ENCODE measurements at places on chromosomes 2 and 18.

DNA sequence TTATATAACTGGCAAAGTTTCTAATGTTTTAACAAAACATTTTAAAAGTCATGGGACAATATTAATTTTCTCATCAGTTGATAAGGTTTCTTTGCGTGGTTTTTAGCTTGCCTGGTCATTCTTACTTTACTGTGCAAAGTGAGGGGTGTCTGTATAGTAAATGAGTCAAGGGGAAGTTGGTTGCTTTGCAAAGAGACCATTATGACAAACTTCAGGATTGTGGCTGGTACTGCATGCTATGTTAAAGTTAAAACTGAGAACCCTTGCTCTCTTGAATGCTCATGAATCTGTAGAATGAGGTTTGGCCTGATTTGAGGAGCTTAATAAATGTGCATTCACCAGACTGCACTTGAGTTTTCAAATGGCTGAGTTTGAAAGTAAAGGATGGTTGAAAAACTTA lies 47.0 kb downstream of the COL4A4 start:
- DNase-seq = no peak

GRCh38 chr2:27807476-27807875 lies 36.0 kb downstream of the MRPL33 start:
- no peak for DNase-seq

DNA sequence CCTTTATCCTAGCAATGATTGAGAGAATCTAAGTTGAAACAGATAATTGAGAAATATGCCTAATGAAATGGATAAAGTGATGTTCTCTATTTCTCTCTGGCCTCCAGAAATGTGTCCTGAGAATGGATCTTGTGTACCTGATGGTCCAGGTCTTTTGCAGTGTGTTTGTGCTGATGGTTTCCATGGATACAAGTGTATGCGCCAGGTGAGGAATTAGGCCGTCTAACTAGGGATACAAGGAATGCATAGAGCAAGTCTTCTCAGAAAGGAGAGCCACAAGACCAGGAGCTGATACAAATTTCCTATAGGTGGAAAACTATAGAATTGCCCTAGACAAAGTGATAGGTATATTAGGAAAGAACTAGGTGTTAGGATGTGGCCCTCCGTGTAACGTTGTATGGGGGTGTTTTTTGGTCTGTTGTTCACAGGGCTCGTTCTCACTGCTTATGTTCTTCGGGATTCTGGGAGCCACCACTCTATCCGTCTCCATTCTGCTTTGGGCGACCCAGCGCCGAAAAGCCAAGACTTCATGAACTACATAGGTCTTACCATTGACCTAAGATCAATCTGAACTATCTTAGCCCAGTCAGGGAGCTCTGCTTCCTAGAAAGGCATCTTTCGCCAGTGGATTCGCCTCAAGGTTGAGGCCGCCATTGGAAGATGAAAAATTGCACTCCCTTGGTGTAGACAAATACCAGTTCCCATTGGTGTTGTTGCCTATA lies 592 bp upstream of the CAD start:
- DNase-seq = no peak

- no peak for DNase-seq
These were observed 139.7 kb downstream of the HRH4 start for GRCh38 chr18:24600076-24600654.

DNA sequence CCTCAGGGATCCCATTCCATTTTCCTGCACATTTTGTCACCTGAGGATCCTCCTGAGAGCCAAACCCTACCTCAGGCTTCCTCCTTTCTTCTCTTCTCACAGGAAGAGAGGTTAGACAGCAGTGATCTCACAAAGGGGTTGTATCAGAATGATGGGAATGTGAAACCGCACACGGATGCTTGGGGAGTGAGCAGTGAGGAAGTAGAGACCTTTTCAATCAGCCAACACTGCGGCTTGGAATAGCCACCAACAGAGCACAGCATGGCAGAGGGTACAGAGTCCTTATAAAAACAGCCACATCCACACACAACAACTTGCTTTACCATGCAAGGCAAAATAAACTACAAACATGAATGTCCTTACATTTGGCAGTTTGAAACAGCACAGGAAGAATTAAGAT lies 8.7 kb downstream of the TMEM182 start:
- DNase-seq = no peak

GRCh38 chr2:226086190-226086589 lies 686.7 kb downstream of the NYAP2 start:
- DNase-seq = no peak

DNA sequence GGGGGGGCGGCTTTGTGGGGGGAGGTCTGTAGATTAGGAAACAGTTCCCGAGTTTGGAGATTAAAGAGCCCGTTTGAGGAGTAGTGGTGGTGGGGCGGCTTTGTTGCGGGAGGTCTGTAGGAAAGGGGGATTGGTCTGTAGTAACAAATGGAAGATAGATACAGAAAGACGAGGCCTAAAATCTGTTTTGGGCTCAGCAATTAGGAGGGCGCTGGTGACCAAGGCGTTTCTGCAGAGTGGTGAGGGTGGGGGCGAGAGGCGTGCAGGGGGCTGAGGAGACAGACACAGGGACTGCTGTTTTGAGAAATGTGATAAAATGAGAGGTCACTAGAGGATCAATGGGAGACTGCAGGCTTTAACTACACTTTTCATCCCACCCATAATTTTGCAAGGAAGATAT lies 1.6 kb upstream of the ADNP2 start:
- DNase-seq = peak; percentile 11

GRCh38 chr2:176095421-176095820 lies 2.9 kb downstream of the HOXD13 start:
- DNase-seq = no peak

DNA sequence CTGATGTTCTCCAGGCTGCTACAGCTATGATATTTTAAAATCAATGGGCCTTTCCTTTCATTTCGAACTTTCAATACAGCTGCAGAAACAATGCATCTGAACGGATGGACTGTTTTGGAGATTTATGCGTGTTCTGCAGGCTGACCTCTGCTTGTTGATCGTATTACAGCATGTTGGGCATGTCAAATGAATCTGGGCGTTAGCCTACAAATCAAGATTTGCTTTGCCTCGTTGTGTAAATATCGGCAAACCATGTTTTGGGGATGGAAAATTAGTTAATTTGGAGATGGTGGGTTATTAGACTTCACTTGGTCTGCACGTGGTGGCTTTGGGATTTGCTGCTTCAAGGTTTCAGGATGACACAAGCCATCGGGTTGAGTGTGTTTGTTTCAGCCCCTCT lies 129.3 kb downstream of the AGAP1 start:
- no peak for DNase-seq

DNA sequence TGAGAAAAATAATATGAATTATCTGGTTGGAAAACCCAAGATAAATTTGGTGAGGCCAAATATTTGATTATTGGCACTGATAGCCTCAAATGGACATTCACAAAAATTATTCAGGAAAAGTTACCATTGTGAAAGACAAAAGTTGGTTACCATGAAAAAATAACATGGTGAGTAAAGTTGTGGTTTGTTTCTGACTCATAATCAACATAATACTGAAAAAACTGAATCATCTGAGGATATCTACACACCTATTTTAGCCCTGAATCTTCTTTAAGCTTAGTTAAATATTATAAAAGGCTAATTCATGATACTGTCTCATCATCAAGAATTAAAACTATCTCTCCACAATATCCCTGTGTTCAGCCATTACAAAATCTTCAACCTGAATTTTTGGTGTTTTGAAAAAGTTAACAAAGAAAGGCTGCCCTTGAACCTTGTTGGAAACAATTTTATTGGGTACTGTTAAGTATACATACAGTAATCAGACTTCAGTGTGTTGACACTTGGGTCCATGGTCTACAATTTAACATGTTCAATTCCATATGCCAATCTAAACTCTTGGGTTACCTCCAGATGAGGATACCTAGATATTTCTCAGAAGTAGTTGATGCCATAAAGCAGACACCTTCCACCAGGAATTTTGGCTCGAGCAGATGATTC lies 607.5 kb upstream of the SLC39A10 start:
- DNase-seq = no peak
